8988T (cell line): ENCODE measurements at places on chromosomes 16 and 17.

- no peak for DNase-seq
These were observed at the start of gene MPP2 for GRCh38 chr17:43907425-43907981. Gene MPP2 (minus strand): TSS chr17:43907536. CDS start chr17:43904460, 3,076 bp downstream.

DNA sequence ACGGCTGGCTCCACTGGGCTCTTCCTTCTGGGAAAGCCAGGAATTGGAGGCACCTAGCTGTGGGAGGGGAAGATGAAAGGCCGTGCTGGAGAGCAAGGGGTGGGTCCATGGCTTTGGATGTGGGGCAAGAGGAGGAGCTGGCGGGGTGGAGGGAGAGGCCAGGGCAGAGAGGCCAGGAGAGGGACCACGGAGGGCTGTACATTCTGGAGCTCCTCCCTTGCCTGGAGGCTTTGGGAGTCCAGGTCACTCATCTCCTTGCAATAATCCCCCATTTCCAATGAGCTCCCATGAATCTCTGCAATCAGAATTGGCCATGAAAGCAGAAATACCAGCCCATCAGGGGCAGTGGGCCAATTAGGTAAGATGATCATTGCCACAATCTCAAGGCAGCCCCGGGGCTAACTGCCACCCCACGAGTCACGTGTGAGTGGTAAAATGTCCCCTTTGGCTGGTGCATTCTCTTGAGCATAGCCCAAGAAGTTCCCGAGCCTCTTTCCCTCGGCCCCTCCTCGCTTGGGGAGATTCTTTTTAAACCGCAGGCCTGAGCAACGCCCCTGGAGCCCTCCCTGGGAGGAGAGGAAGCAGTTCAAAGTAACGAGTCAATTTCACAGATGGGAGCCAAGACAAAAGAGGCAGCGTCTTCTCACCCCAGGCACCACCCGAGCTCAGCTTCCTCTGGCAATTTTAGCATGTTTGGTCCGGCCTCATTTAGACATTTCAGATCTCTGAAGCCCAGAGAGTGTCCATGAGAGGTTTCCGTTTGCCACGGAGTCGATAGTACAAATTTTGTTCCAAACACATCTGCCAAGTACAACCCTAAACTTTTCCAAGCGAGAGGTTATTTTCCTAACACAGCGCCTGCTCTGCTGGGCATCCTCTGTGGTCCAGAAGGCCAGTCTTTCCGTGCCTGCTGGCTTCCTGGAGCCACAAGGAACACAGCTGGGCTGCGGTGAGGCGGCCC, 13.4 kb downstream of the RTN4RL1 start:
- no peak for DNase-seq

DNA sequence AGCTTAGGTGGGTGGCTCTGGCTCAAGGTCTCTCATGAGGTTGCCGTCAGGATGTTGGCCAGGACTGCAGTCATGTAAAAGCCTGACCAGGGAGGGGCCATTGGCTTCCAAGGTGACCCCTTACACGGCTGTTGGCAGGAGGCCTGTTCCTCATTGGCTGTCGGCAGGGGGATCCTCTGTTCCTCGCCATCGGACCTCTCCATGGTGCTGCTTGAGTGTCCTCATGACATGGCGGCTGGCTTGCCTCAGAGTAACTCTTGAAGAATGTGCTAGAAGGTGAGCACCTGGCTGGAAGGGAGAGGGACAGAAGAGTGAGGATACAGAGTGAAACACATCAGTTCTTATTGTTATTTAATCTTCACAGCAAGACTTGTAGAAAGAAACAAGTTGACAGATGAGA, 4.7 kb upstream of the RPRML start:
- no peak for DNase-seq

DNA sequence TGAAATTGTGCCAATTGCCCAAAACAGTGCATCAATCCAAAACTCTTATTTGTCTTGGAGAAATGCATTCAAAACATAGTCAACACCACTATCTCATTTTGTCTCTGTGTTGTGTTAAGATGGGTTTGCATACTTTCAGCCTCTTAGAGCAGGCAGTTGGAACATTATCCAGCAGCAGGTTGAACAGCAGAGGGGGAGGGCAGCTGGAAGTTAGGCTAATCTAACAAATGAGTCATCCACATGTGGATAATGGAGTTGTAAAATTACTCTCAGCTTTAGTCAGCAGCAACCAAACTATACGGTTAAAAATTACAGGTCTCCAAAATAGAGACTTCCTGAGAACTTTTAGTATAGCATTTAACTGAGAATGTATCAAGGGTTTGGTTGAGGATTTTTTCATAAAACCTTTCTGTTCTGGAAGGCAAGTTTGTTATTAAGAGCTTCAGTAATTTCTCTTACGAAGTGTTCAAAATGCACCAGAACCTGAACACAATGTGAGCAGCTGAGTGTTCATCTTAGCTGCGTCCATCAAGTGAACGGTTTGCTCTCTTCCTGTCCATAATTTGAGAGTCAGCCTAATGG, 46.3 kb downstream of the PRKCA start:
- DNase-seq = no peak

GRCh38 chr17:48002916-48003416, 32.1 kb downstream of the CDK5RAP3 start:
- no peak for DNase-seq

DNA sequence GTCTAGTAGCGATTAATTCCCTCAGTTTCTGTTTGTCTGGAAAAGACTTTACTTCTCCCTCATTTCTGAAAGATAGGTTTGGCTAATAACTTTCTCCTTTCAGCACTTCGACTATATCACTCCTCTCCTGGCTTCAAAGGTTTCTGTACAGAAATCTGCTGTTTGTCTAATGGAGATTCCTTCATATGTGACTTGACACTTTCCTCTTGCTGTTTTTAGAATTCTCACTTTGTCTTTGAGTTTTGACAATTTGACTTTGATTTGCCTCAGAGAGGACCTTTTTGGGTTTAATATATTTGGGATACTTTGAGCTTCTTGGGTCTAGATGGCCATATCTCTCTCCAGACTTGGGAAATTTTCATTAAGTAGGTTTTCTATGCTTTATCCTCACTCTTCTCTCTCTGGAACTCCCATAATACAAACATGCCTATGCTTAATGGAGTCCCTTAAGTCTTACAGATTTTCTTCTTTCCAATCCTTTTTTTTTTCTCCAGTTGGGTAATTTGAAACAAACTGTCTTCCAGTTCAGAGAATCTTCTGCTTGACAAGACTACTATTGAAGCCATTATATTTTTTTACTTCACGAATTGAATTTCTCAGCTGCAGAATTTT, 7.8 kb upstream of the PRSS21 start:
- no peak for DNase-seq

- no peak for DNase-seq
These were observed 39.3 kb downstream of the ARHGAP27 start for GRCh38 chr17:45393411-45393810.

DNA sequence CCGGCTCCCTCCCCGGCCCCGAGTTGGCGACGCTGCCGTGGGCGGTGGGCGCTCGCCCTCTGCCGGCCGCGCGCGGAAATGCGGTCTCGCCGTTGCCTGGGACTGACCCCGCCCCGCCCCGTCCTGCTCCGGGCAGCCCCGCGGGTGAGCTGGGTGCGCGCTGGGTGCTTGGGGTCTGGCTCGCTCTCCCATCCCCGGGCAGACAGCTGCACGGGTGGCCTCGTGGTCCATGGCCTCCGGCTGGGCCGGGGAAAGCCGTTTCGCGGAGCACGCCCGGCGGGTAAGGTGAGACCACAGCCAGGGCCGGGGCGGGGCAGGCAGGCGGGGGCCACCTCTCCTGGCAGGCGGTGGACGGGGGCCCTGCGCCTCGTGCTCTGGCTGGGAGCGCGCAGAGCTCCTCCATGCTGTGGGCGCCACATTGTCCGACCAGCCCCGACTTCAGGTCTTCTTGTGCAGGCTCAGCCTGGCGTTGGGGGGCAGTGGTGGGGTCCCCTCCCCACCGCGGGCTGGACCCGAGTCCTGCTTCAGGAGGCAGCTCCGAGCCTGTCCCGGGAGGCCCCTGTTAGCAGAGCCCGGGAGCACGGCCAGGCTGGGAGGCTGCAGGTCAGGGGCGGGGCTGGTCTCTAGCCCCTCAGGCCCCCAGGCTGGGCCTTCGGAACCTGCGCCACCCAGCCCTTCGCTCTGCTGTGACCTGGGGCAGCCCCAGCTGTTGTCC, 7.0 kb upstream of the C1QTNF8 start:
- DNase-seq = peak; percentile 89

DNA sequence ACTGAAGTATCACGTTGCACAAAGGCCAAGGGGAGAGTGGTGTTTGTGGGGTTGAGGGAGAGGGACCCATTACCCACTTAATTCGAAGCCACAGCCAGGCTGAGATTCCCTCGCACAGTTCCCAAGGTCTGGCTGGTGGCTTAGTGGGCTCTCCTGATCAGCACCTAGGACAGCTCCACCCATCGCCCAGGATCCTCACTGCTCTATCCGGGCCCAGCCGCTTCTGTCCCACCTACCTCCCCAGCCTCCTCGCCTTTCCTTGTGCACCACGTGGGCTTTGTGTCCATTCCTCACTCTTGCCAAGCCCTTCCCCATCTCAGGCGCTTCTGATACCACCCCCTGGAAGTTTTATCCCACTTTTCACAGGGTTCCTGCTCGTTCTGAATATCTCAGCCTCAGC, 163.5 kb downstream of the CCT6B start:
- no peak for DNase-seq

DNA sequence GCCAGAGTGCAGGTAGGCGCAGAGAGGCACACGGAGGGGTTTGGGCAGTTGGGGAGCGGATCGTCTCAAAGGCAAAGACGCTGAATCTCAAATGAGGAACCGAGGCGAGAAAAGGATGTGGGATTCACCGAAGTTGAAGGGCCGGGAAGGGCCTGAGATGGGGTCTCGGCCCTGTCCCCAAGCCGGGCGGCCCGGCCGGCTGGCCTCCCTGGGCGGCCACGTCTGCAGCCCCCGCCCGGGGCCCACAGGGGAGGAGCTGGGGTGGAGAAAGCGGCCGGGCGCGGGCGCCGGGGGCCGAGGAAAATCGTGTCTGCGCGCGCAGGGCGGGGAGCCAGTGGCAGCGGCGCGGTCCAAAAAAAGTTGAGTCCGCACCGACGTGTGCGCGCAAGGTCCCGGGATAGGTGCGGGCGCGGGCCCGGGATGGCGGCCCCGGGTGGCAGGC, 458 bp downstream of the SLC12A4 start:
- DNase-seq = no peak

- DNase-seq = no peak
These were observed 214.0 kb downstream of the NTN1 start for GRCh38 chr17:9235346-9235745.

DNA sequence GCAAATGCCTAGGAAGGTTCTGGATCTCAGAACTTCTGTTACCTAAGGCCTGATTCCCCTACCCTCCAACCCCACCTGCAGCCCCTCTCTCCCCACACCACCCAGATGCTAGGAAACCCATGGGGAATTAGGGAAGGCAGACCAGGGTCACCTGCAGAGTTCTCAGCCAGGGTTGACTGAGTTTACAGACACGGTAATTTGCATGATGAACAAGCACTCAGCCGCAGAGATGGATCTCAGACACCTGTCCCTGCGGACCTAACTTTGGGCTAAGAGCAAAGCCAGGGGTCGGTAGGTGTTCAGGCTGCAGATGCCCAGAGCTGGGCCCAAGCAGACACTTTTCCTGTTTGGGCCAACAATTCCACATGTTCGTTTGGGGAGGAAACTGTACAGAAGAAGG, 2.9 kb downstream of the ABI3 start:
- DNase-seq = no peak

- DNase-seq = no peak
These were observed 29.4 kb downstream of the OR1D5 start for GRCh38 chr17:3033741-3034577.

- DNase-seq = no peak
These were observed 45.1 kb downstream of the AHSP start for GRCh38 chr16:31572821-31573220.

DNA sequence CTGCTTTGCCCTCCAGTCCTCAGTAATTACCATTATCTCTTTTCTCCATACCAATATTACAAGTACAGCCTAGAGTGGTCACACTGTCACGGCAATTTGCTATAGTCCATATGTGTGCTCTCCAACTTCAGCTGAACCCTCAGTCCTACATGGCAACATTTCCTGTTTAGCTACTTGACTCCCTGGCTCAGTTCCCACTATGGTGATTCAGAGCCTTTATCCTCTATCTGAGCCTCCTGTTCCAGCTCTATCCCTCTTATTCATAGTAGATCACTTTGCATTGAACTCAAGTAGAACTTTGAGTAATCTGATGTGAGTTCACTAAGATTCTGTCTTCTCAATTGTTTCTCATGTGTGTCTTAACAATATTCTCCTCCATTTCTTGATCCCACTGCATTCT, 43.7 kb upstream of the GOSR1 start:
- DNase-seq = no peak

- DNase-seq = no peak
These were observed 216.9 kb downstream of the HAPSTR1 start for GRCh38 chr16:9308356-9308801.

- DNase-seq = no peak
These were observed 34.4 kb downstream of the WDR59 start for GRCh38 chr16:74950511-74950910.

- DNase-seq = no peak
These were observed 214.3 kb upstream of the CDH11 start for GRCh38 chr16:65336160-65336559.

GRCh38 chr17:33433581-33433980, 140.5 kb upstream of the ASIC2 start:
- no peak for DNase-seq

DNA sequence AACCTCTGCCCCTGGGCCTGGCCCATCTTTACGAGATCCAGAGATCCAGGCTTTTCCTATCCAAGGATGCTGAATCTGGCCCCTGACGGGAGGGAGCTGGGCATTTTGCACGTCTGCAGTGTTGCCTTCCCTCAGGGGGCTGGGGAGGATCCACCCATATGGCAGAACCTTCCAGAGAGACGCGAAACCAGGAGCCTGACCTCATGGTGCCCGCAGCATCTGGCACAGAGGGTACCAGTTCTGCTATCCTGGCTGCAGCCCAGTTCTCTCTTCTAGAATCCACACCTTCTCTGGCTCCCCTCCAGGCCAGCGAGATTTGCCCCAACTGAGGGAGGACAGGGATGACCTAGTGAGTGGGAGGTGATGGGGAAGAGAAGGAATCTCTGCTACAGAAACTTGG, 20.5 kb upstream of the ZNF652 start:
- DNase-seq = no peak

DNA sequence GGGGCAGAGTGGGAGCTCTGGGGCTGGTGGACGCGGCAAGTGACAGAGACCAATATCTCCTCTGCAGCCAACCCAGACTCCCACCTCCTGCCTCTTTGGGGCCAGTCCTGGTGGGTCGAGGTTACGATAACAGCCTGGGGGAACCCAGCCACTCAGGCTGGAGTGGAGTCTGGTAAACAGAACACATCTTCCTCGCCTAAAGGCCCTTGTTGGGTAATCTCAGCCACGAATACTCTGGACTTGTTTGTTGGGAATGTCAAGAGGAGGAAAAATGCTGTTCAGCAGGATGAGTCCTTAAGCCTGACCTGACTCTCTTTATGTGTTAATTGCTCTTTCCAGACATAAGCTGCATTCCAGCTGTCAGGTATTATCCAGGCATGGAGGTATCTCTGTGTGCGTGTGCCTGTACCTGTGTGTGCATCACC, 8.0 kb upstream of the SPNS2 start:
- no peak for DNase-seq
